ENCODE measurements at places on chromosomes 11 and 22. TPM values are rescaled to one million over a fixed set of nuclear protein-coding genes. Genes with fewer than 3 reads are reported as not detected.

Gene RGL4
- 0.32 TPM for polyA plus RNA-seq

Gene TMEM191C
- 0.80 TPM for polyA plus RNA-seq

Gene UBQLNL
- 0.35 TPM for polyA plus RNA-seq

Gene ISX
- polyA plus RNA-seq, result not detected

Gene ZNF70
- polyA plus RNA-seq, result 1.6 TPM

Gene NPTXR
- polyA plus RNA-seq, result 15.1 TPM

Gene HORMAD2
- polyA plus RNA-seq, result 0.04 TPM

Gene FIBIN
- 20.0 TPM for polyA plus RNA-seq

Gene KCNQ1OT1
- 0.06 TPM for polyA plus RNA-seq

Gene CASP5
- 0.32 TPM for polyA plus RNA-seq

Gene CDHR5
- 0.05 TPM for polyA plus RNA-seq

Gene OR52H1
- not detected for polyA plus RNA-seq

DNA sequence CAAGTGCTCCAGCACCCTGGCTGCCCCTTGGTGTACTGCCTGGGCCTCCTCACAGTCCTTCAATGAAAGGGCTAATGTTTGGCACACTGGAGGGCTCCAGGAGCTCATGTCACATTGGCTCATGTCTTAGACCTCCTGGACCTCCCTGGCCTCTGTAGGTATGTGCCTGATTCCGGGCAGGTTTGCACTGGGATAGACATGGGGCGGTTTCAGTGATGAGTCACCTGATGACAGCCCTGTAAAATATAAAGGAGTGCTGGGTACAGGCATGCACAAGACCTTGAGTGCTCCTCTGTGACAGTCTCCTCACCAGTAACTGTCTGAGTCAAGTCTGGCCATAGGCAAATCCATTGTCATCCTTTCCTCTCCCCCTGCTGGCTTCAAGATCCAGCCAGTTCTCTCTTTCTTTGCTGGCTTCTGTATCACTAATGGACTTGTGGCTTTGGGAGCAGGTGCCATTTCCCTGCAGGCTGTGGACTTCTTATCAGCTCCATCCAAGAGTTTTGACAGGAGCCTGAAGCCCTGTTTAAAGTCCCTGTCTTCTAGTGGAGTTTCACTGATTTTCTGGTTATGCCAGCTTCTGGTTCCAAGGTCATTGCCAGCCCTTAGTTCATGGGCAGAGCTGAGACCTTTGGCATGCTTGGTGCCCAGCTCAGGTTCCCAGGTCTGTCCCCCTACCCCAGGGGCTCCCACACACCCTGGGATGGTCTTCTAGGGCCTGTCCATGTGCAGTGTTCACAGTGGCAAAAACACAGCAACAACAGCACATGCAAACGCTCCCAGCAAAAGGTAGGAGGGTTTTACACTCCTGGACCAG is 22.7 kb upstream of the P2RY2 start:
- DNase-seq, result no peak

DNA sequence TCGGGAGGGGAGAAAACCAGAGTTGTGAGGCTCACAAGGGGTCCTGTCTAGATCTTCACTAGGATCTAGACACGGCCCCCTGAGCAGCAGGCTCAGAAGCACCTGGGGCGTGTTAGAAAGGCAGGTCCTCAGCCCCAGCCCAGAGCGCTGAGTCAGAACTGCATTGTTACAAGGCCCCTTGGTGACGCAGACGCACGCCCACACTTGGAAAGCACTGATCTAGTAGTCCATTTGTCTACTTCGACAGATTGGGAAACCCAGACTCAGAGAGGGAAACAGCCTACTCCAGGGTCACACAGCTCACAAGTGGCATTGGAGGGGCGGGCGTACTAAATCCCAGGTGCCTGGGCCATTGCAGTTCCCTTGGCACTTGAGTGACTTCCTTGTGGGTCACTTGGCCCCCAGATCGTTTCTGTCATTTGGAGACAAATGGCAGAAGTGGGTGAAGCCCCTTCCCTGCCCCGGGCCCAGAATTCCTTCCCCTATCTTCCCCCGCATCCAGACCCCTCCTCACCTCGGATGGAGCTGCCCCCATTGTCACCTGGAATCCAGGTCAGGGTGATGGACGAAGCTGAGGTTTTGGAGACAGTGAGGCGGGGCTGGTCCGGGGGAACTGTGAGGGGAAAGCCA is 110.8 kb downstream of the CEP164 start:
- no peak for DNase-seq

DNA sequence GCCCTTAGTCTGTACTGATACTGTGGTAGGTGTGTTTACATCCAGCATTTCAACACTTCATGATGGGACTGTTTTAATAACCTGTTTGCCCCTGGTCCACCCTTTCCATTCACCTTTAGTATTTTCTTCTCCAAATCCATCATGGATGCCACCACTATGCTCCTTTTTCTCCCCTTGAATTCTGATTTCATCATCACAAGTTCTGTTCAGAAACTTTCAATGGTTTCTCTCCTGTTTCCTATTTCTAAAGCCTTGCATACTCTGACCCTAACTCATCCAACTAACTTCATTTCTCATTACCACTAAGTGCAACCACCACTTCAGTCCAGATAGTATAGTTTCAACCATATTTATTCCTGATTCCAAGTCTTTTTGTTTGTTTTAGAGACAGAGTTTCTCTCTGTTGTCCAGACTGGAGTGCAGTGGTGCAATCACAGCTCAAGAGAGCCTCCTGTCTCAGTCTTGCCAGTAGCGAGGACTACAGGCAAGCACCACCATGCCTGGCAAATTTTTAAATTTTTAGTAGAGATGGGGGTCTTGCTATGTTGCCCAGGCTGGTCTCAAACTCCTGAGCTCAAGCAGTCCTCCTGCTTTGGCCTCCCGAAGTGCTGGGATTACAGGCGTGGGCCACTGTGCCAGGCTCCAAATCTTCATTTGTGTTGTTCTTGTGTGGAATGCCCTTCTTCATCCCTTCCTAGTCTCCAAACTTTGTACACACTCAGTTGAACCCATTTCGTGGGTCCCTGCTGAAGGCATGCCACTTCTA is 1.2 kb upstream of the LIN7C start:
- DNase-seq, result no peak

DNA sequence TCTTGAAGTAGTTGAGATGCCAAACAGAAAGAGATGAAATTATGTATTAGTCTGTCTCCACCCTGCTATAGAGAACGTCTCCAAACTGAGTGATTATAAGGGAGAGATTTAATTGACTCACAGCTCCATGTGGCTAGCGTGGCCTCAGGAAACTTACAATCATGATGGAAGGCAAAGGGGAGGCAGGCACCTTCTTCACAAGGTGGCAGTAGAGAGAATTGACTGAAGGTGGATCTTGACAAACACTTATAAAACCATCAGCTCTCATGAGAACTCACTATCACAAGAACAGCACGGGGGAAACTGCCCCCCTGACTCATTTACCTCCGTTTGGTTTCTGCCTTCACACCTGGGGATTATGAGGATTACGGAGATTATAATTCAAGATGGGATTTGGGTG is 794.0 kb downstream of the CNTN5 start:
- DNase-seq, result no peak

DNA sequence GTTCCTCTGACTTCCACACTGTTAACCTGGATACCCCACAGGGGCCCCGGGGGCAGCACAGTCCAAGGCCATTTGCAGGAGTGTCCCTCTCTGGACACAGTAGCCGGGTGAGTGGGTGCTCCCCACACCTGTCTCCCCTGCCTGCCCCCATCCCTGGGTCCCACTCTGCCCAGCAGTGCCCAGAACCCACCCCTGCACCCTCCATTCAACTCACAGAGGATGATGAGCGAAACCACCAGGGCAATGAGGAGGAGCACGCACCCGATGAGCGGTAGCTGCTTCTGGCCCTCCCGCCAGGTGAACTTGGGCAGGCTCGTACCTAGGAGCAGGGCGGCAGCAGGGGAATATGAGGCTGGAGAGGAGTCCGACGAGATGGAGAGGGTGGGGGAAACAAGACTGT is 12.2 kb downstream of the TMPRSS13 start:
- no peak for DNase-seq

GRCh38 chr11:130979386-130979972 is 63.2 kb upstream of the SNX19 start:
- DNase-seq, result no peak

GRCh38 chr11:67056267-67057204 is at the start of gene RHOD:
Gene RHOD, plus strand, starts transcription at chr11:67056847. Its CDS starts 56 bp downstream, at chr11:67056903.
- no peak for DNase-seq

- no peak for DNase-seq
Observed at GRCh38 chr11:126756421-126756820, 244.1 kb downstream of the KIRREL3 start.

- DNase-seq, result no peak
Observed at GRCh38 chr11:101241160-101241795, 111.7 kb upstream of the PGR start.

- no peak for DNase-seq
Observed at GRCh38 chr11:109433753-109434256, 11.8 kb downstream of the C11orf87 start.

- DNase-seq, result no peak
Observed at GRCh38 chr22:33220476-33221080, 162.4 kb upstream of the SYN3 start.
